ENCODE measurements at places on chromosomes 1 and 21. TPM values are rescaled to one million over a fixed set of nuclear protein-coding genes. Genes with fewer than 3 reads are reported as not detected.

DNA sequence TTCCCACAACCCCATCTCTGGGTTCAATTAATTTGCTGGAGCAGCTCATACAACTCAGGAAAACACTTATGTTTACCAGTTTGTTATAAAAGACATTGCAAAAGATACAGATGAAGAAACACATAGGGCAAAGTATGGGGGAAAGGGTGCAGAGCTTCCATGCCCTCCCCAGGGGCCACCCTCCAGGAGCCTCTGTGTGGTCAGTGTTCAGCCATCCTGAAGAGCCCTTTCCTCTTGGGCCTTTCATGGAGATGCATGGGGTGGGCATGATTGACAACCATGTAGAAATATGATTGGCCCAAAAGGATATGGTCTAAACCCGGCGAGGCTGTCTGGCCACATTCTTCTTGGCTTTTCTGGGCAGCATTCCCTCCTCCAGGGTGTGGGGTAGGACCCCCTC is 56.8 kb upstream of the PDE9A start:
- H3K36me3 ChIP-seq: no peaks in the 10 kb centered on the region
- peaks cover 4% of the 10 kb centered on the region for H3K27me3 ChIP-seq
- DNase-seq: no peak
- H3K4me1 ChIP-seq: no peaks in the 10 kb centered on the region

DNA sequence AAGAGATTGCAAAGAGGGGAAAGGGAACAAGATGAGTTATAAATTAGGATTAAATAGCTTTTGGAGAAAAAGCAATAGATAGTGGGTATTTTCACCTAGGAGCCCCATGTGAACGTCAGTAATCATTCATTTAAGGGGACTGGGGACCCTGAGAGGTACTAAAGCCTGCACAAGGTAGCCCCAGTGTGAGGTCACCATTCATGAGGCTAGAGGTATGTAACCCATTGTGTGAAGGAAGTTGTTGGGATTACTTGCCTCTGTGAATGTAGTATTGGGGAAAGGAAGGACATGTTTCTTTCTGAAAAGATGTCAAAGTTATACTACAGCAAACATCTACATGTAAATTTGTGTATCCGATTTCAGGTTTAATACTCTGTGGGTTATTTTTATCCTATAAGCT is 276.8 kb downstream of the TBX15 start:
- no peaks in the 10 kb centered on the region for H3K36me3 ChIP-seq
- no peak for DNase-seq
- H3K27ac ChIP-seq: no peak overlapping the region
- H3K4me1 ChIP-seq: no peaks in the 10 kb centered on the region

GRCh38 chr21:36936361-36937135 is 29.9 kb downstream of the HLCS start:
- no peak overlapping the region for H3K4me3 ChIP-seq
- no peak for DNase-seq
- peaks cover 12% of the 10 kb centered on the region for H3K36me3 ChIP-seq
- H3K27me3 ChIP-seq: no peaks in the 10 kb centered on the region
- no peak overlapping the region for H3K27ac ChIP-seq

- no peak overlapping the region for H3K27ac ChIP-seq
- no peaks in the 10 kb centered on the region for H3K27me3 ChIP-seq
- peaks cover 38% of the 10 kb centered on the region for H3K36me3 ChIP-seq
- no peak for DNase-seq
- H3K4me3 ChIP-seq: no peak overlapping the region
Measured at GRCh38 chr1:42750041-42750440, 10.0 kb upstream of the CLDN19 start.

The GNG12 gene
- total RNA-seq: 0.71 TPM

The KLHDC8A gene
- total RNA-seq: not detected

DNA sequence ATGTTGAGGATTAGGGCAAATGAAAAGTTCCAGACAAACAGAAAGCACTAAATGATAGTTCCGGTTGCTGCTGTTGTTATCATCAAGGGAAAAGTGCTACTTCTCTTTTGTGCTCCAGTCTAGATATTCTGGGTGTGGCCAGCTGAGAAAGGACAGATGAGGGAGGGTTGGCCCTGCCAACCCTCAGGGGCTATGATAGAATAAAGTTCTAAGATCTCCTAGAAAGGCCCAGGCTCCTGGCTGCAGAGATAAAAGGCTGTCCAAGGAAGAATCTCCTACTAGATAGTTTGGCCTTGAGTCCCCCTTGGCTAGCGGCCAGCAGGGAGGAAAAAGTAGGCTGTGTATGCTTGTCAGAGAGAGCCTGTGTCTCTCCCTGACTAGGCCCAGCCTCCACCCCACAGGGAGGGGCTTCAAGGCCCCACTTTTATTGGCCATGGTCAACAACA is 31.5 kb downstream of the RIMS3 start:
- DNase-seq: no peak
- no peak overlapping the region for H3K27ac ChIP-seq
- no peak overlapping the region for H3K4me3 ChIP-seq
- peaks cover 12% of the 10 kb centered on the region for H3K4me1 ChIP-seq
- H3K36me3 ChIP-seq: no peaks in the 10 kb centered on the region

The LCE1C gene
- not detected for total RNA-seq

- no peaks in the 10 kb centered on the region for H3K27me3 ChIP-seq
- no peak overlapping the region for H3K4me3 ChIP-seq
- H3K27ac ChIP-seq: no peak overlapping the region
- DNase-seq: no peak
Measured at GRCh38 chr1:51736702-51737101, 119.8 kb downstream of the OSBPL9 start.

GRCh38 chr1:14968251-14968851 is 185.2 kb upstream of the TMEM51 start:
- H3K36me3 ChIP-seq: no peaks in the 10 kb centered on the region
- H3K27ac ChIP-seq: no peak overlapping the region
- H3K4me3 ChIP-seq: no peak overlapping the region
- peaks cover 22% of the 10 kb centered on the region for H3K4me1 ChIP-seq
- H3K27me3 ChIP-seq: no peaks in the 10 kb centered on the region
- no peak for DNase-seq

GRCh38 chr1:214678386-214678785 is 75.4 kb downstream of the CENPF start:
- H3K27ac ChIP-seq: no peak overlapping the region
- H3K4me1 ChIP-seq: no peaks in the 10 kb centered on the region
- no peaks in the 10 kb centered on the region for H3K27me3 ChIP-seq
- H3K4me3 ChIP-seq: no peak overlapping the region
- no peaks in the 10 kb centered on the region for H3K36me3 ChIP-seq

The CNTN2 gene
- not detected for total RNA-seq

GRCh38 chr1:29162476-29163138 is 19.1 kb downstream of the SRSF4 start:
- peaks cover 16% of the 10 kb centered on the region for H3K4me1 ChIP-seq
- H3K27ac ChIP-seq: no peak overlapping the region
- H3K27me3 ChIP-seq: no peaks in the 10 kb centered on the region
- H3K36me3 ChIP-seq: peaks cover 36% of the 10 kb centered on the region
- H3K4me3 ChIP-seq: no peak overlapping the region

The COL16A1 gene
- 0.85 TPM for total RNA-seq

- no peak overlapping the region for H3K4me3 ChIP-seq
- peaks cover 10% of the 10 kb centered on the region for H3K4me1 ChIP-seq
- H3K27ac ChIP-seq: no peak overlapping the region
Measured at GRCh38 chr1:145849356-145850160, 4.1 kb downstream of the NUDT17 start.

The DPT gene
- not detected for total RNA-seq

DNA sequence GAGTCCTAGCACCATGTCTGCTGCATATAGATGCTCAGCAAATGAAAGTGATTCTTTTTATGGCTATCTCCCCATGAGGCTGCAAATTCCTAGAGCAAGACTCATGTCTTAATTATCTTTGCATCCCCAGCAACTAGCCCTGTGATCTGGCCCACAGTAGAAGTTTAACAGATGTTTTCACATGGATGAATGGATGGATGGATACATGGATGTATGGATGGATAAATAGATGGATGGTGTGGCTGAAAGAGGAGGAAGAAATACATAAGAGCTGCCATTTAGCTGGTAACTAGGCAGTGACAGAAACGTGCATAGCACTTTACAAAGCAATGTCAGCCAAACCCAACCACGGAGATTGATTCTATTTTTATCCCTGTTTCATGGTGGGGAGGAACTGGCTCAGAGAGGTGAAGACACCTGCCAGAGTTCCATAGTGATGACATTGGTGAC is 32.7 kb upstream of the ZBTB40 start:
- no peak overlapping the region for H3K4me3 ChIP-seq
- H3K4me1 ChIP-seq: no peaks in the 10 kb centered on the region
- no peak for DNase-seq
- no peaks in the 10 kb centered on the region for H3K36me3 ChIP-seq

DNA sequence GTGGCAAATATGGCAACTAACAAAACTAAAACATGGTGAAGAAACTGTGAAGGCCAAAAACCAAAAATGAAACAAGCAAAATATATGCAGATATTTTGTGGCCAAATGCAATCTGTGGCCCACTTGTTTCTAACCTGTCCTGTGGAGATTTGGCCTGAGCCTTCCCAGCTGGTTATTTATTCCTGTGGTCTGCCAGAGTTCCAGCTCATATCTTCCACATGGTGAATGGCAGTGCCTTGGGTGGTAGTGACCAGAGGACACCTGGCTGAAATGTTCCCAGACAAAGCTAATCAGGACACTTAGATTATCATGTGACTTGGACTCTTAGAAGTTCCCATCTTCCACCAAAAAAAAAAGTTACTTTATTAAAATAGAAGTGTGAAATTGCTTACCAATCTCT is 39.7 kb downstream of the RNASEL start:
- H3K27me3 ChIP-seq: no peaks in the 10 kb centered on the region
- no peaks in the 10 kb centered on the region for H3K4me1 ChIP-seq
- no peak overlapping the region for H3K4me3 ChIP-seq
- DNase-seq: no peak
- no peaks in the 10 kb centered on the region for H3K36me3 ChIP-seq

The OR2L13 gene
- not detected for total RNA-seq

GRCh38 chr1:56904663-56905397 is 50.2 kb downstream of the C8A start:
- no peak overlapping the region for H3K4me3 ChIP-seq
- H3K4me1 ChIP-seq: no peaks in the 10 kb centered on the region
- no peaks in the 10 kb centered on the region for H3K36me3 ChIP-seq
- DNase-seq: no peak
- H3K27ac ChIP-seq: no peak overlapping the region

The INTS3 gene
- 61.1 TPM for total RNA-seq

DNA sequence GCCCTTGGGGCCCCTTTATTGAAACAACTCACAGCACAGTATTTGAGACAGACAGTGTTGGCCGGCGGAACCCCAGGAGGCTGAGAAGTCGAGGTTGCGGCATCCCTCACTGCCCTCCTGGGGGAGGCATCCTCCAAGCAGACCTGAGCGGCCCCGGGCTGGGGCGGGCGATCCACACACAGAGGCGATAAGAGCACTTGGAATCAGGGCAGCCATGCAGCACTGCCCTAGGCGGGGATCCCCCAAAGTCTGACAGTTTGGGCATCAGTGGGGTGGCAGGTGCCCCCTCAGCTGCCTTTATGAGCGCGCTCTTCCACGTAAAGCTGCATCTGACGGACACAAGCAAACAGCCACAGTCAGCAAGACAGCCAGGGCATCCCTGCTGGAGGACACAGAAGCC is 6.5 kb downstream of the MAD2L2 start:
- no peak overlapping the region for H3K27ac ChIP-seq
- H3K27me3 ChIP-seq: no peaks in the 10 kb centered on the region
- no peak for DNase-seq
- no peaks in the 10 kb centered on the region for H3K4me1 ChIP-seq

DNA sequence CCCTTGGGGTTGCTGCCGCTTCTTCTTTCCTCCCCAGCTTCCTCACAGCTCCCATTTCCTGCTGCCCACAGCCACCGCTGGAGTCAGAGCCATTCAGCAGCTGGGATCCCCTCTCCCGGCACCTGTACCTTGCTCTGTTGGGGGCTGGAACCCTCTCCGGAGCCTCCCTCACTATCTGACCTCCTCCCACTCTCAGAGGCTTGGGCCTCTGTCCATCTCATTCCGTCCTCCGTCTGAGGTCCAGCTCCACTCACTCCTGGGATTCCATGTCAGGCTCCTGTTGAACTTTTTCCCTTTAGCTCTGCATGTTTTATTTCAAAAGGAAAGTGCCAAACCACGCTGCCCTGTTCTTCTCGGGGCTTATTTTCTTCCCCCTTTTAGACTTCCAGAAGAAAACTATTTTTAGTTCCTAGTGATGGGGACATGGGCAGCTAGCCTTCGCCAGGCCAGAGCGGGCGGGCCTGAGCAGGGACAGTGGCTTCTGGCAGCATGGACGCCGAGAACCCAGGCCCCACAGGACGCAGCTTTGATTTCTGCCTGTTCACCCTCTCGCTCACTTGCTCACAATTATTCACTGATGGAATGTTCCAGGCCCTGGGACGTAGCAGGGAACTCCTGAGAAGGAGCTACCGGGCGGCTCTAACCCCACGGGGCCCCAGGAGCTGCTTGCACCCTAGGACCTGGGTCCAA is 79.2 kb downstream of the ARHGEF10L start:
- no peak overlapping the region for H3K27ac ChIP-seq
- no peak overlapping the region for H3K4me3 ChIP-seq
- H3K27me3 ChIP-seq: no peaks in the 10 kb centered on the region
- no peaks in the 10 kb centered on the region for H3K4me1 ChIP-seq

- H3K4me3 ChIP-seq: no peak overlapping the region
- H3K4me1 ChIP-seq: no peaks in the 10 kb centered on the region
- no peak overlapping the region for H3K27ac ChIP-seq
- no peaks in the 10 kb centered on the region for H3K27me3 ChIP-seq
Measured at GRCh38 chr1:52679048-52679447, 19.1 kb downstream of the COA7 start.

DNA sequence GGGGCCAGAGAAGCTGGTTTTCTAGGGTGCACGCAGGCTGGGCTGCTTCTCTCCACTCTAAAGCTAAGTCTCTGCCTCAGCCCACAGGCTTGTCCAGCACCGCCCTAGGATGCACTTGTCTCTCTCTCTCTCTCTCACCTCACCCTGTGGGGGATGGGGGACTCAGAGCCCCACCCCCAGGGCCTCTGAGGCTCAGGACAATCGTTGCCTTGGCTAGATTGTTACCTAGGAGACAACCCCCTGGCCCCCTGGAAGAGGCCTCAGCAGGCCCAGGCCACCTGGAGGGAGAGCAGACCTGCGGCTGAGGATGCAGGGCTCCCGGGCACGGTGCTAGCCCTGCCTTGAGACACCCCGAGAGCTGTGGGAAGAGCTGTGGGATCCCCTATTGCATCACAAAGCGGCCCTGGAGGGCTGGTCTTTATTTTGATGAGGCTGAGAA is at the start of gene ACTRT2:
Gene ACTRT2, plus strand, starts transcription at position 235 of the 439 bp plus-strand sequence. CDS start 220 bp downstream, outside the sequence.
- no peak for DNase-seq
- no peaks in the 10 kb centered on the region for H3K27me3 ChIP-seq
- H3K4me1 ChIP-seq: no peaks in the 10 kb centered on the region

- H3K36me3 ChIP-seq: peaks cover 26% of the 10 kb centered on the region
- no peak for DNase-seq
- no peak overlapping the region for H3K27ac ChIP-seq
- H3K4me1 ChIP-seq: no peaks in the 10 kb centered on the region
- no peaks in the 10 kb centered on the region for H3K27me3 ChIP-seq
Measured at GRCh38 chr1:109578947-109579443, 30.6 kb downstream of the GNAI3 start.

- no peaks in the 10 kb centered on the region for H3K4me1 ChIP-seq
- no peaks in the 10 kb centered on the region for H3K36me3 ChIP-seq
- H3K27ac ChIP-seq: no peak overlapping the region
- no peaks in the 10 kb centered on the region for H3K27me3 ChIP-seq
- no peak overlapping the region for H3K4me3 ChIP-seq
- no peak for DNase-seq
Measured at GRCh38 chr1:70720109-70720508, 309.0 kb downstream of the CTH start.

The RNF207 gene
- total RNA-seq: 12.8 TPM
